ENCODE measurements at places on chromosomes 7 and 10.

GRCh38 chr10:76341740-76342139 lies 910.3 kb downstream of the LRMDA start:
- DNase-seq = no peak

GRCh38 chr10:100081075-100082001 lies at the start of gene CPN1:
Gene CPN1, minus strand, starts transcription at chr10:100081869. Its CDS starts 244 bp downstream, at chr10:100081625.
- DNase-seq = no peak

DNA sequence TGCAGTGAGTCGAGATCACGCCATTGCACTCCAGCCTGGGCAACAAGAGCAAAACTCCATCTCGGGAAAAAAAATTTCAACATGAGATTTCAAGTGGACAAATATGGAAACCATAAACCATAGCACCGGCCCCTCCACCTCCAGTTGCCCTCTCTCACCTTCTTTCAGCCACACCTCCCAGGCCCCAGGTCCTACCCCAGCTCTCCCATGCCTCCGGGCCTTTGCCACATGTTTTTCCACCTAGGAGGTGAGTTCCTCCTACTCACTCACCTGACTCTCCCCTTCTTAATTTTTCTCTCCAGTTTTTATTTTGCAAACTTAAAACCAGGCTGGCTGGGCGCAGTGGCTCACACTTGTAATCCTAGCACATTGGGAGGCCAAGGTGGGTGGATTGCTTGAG lies 13.7 kb upstream of the CLDN4 start:
- no peak for DNase-seq

DNA sequence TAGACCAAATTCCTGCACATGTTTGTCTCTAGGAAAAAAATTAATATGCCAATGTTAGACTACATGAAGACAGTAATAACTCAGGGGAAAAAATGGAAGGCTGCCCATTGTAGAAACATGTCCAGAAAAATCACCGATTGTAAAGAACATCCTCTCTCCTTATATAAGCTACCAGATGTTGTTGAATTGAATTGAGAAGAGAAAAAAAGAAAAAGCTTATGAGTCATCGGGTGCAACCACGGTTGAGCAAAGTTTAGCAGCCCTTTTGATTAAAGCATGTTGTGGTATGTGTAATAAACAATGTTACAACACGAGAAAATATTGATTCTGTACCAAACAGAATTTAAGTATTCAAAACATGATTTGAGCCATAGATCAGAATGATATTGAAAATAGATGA lies 102.3 kb upstream of the ARHGAP21 start:
- DNase-seq = no peak

DNA sequence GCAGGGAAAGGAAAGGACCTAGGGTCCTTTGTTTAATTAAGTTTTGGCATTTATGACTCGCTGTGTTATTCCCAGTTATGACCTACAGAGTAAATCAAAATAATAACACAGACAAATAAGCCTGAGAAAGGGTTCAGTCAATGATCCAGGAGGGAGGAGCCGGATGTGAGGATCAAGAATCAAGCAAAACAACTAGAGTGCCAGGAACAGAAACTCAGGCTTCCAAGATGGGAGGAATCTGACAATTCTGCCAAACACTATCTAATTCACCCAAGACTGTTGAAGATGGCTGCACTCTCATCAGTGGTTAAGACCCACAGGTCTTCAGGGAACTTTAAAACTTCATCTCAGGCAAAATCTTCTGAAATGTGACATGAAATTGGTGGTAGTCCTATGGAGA lies 50.3 kb upstream of the PIP4K2A start:
- no peak for DNase-seq

DNA sequence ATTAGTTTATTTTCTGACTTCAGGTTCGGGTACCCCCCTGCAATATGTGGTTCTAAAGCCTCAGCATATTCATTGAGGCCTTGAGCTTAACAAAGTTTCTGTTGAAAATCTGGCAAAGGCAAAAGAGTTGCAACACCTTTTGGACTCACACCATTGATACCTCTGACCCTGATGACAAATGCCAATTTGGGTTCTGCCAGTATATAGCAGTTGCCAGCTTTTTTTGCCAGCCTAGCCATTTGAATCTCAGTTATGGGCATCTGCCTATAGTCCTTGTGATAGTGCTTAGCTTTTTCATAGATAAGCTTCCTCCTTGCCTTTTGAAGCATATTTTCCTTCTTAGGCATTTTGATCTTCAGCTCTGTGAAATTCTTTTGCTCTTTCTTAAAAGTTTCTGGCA lies 31.9 kb downstream of the LIPJ start:
- no peak for DNase-seq

GRCh38 chr10:95524358-95525032 lies 36.7 kb downstream of the SORBS1 start:
- no peak for DNase-seq

DNA sequence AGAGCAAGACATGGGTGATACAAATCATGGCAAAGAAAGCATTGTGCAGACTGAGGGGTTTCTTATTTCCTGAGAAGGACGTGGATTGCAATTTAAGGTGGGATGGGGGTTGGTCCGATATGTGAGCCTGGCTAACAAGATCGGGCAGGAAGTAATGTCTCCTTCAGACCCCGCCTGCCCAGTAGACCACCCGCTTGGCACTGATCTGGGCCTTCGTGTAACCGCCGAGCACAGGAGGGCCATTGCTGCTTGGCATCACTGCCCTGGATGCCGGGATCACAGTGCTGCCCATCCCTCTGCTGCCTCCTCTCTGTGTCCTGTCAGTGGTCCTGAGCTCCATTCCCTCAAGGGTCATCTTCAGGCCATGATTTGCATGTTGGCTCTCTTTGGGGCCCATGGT lies 214.6 kb upstream of the ZNF32 start:
- no peak for DNase-seq

GRCh38 chr10:76040107-76040829 lies 608.8 kb downstream of the LRMDA start:
- DNase-seq = no peak

DNA sequence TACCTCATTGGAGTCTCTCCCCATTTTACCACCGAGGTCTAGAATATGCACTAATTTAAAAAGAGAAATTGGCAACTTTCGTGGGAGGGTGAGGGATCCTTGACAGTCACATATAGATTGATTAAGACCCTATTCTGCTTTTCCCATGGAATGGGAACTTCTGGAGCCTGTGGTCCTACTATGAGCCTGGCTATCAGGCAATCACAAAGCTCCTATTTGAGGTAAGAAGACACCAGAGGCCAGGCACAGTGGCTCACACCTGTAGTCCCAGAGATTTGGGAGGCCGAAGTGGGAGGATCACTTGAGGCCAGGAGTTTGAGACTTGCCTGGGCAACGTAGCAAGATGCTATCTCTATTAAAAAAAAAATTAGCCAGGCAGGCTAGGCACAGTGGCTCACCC lies 104.7 kb upstream of the CCNY start:
- no peak for DNase-seq

DNA sequence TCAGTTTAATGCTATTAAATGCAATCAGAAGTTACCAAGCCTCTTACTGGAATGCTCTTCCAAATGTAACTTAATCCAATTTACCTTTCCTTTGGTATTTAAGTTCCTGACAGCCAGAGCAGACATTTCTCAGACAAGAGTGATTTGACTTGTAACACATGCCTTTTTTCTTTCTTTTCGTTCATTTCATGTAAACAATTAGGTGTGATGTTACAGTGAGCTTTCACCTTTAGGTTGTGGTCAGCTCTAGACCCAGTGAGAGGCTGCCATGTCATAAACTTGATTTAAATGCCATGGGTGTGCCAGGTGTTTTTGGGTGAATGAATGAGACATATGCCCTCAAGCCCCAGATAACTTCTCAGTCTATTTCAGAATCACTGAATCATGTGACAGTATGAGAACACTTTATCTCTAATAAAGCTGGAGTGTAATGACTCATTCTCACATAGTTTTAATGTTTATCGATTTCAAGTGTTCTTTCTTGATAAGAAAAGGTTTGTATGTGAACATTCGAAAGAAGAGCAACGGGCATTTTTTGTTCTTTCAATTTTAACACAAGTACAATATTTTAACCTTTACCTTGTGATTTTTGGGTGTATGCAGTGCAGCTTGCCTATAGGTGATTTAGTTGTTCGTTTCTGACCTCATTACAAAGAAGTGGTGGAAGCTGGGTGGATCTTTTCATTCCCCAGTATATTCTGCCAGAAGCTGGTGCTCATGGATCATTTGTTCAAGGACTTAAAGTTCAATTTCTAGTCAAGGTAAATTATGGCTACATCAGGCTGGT lies 61.5 kb downstream of the CHN2 start:
- no peak for DNase-seq

- DNase-seq = no peak
These were observed 83.1 kb downstream of the GRK5 start for GRCh38 chr10:119290301-119291048.

DNA sequence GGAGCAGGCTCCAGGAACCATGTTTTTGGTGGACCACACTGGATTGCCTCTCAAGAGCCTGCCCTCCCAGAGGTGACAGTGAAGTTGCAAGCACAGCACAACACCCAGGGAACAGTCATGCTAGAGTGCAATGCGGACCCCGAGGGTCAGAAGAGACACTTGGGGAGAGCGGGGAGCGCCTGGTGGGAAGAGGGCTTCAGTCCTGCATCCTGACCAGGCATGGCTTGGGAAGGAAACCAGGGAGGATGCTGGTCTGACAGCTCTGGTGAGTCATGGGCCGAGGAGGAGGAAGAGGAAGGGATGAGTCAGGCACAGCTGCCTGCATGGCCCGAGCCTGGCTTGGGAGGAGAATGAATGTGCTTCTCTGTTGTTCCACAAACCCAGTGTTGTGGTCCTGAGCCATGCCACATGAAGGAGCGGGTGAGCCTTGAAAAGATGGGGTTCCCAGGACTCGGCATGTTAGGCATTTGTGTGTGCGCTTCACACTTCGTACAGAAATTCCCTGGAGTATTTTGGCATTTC lies 29.5 kb upstream of the ANKRD2 start:
- peak; percentile 88 for DNase-seq

DNA sequence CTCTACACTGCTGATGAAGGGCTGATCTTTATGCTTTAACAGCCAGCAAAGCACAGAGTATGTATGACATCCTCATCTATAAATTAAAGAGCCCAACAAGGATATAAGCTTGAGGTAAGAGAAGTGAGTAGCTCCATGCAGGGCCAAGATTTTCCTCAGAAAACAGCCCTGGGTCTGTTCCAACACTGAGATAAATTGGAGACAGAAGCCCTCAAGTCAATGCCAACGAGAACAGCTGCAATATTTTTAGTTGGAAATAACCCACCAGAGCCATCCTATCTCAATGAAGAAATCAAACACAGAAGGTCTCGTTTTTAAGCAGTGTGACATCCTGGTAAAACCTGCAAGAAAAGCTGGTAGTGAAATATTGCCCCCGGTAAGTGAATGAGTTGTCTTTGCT lies 297.0 kb upstream of the AUTS2 start:
- DNase-seq = no peak

GRCh38 chr10:100600218-100600617 lies 64.5 kb downstream of the HIF1AN start:
- peak; percentile 5 for DNase-seq

DNA sequence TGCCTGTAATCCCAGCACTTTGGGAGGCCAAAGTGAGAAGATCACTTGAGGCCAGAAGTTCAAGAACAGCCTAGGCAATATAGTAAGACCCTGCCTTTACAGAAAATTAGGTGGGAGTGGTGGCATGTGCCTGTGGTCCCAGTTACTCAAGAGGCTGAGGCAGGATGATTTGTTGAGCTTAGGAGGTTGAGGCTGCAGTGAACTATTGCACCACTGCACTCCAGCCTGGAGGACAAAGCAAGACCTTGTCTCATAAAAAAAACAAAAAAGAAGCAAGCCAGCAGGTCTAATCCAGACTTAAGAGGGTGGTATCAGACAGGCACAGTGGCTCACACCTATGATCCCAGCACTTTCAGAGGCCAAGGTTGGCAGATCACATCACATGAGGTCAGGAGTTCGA lies 24.5 kb upstream of the KCTD7 start:
- no peak for DNase-seq

DNA sequence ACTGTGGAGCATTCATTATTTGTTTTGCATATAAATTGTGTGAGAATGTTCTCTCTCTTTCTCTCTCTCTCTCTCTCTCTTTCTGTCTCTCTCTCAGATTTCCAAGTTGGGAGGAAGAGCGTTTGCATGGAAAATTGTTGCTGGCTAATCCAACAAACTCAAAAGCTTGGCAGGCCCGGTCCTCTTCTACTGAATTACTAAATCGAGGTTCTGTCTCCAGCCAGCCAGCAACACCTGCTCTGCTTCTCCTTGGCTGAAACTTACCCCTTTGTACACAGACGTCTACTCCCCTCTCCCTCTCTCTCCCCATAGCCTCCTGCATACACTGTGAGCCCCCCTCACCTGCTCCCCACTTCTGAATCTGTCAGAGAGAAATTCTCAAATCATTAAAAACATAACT lies 996.4 kb upstream of the AUTS2 start:
- no peak for DNase-seq

DNA sequence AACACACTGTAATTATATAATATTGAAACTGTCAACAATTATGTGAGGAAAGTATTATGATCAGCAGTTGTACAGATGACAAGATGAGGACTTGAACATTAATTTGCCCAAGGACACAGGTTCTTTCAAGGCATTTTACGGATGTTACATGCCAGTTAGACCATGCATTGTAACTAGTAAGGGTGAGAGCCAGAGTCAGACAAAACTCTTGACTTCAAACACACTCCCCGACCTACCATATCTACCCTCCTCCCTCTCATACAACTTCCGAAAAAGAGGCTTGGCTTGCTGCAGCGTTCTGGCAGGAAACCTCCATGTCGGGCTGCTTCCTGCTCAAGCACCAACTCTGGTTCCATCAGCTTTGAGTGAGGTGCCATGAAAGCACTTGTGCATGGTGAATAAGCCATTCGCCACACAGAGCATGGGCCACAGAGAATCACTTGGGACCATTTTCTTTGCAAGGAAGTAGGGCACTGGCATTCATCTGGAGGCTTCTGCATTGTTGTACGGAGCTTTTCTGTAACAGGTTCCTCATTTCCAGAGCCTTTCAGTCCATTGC lies 53.2 kb downstream of the FOXI2 start:
- DNase-seq = no peak

GRCh38 chr7:74501298-74501697 lies 47.6 kb downstream of the GTF2IRD1 start:
- DNase-seq = no peak

DNA sequence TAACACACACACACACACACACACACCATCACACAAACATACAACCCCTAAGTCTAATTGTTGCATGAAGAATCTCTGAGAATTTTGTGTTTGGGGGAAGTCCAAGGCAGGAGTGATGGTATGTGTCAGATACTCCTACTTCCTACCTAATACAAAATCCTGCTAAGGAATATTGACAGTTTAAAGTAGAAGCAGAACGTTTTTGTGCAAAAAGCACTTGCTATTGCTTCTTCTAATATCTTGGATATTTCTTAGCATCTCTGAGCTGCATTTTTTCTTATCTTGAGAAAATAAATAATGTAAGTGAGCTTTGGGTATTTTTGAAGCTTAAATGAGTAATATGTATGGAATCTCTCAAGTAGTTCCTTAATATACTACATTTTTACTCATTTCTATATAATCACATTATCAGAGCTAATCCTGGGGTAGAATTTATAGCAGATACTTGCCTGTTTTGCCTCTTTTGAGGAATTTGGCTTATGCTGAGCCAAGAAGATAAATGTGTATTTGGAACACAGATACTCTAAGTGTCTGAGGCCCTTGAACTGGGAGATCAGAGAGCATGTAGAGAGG lies 212.3 kb downstream of the DKK1 start:
- no peak for DNase-seq

- DNase-seq = no peak
These were observed 420.7 kb upstream of the LRRTM3 start for GRCh38 chr10:66505003-66505657.

GRCh38 chr7:27997188-27997707 lies 183.3 kb downstream of the JAZF1 start:
- no peak for DNase-seq

GRCh38 chr7:113263749-113264148 lies 145.4 kb upstream of the SMIM30 start:
- DNase-seq = no peak

Data from MV-4-11 (cell line).